Activated CD4-positive, alpha-beta T cell treated with anti-CD3 and anti-CD28 coated beads, Interleukin-2, amount 10 ng/mL, durations not matched to agents 24 days and 14 days (primary cell): ENCODE measurements at places on chromosomes 16 and 17. TPM values are rescaled to one million over a fixed set of nuclear protein-coding genes. Genes with fewer than 3 reads are reported as not detected.

CDH13 gene
- total RNA-seq: not detected in 2 replicates

DRC7 gene
- total RNA-seq: 0.09 TPM in 1 of 2 replicates, not detected in the other

RUSF1 gene
- total RNA-seq: 40.9 and 41.1 TPM in 2 replicates

EVPLL gene
- total RNA-seq: not detected in 2 replicates

OR1F1 gene
- total RNA-seq: not detected in 2 replicates

NXN gene
- total RNA-seq: 0.14 and 0.28 TPM in 2 replicates

RAP1GAP2 gene
- total RNA-seq: 0.79 and 1.5 TPM in 2 replicates

DPEP3 gene
- not detected in 2 replicates for total RNA-seq

ARHGAP23 gene
- total RNA-seq: 0.19 and 0.61 TPM in 2 replicates

CORO6 gene
- total RNA-seq: 5.6 and 6.4 TPM in 2 replicates

ANKRD40 gene
- 47.7 and 49.8 TPM in 2 replicates for total RNA-seq

MYL11 gene
- total RNA-seq: 1.0 and 1.3 TPM in 2 replicates

CDH1 gene
- total RNA-seq: 1.4 and 1.5 TPM in 2 replicates

FBXO39 gene
- total RNA-seq: 0.26 and 0.36 TPM in 2 replicates

TBX4 gene
- not detected in 2 replicates for total RNA-seq

SLC5A2 gene
- total RNA-seq: not detected in 2 replicates

SULT1A4 gene
- 2.7 and 3.1 TPM in 2 replicates for total RNA-seq

ZG16 gene
- total RNA-seq: not detected in 2 replicates

KRT28 gene
- not detected in 2 replicates for total RNA-seq

ADAM11 gene
- total RNA-seq: 0.12 TPM in 2 replicates

ZMYND15 gene
- not detected in 2 replicates for total RNA-seq

LRRC46 gene
- 0.33 and 0.44 TPM in 2 replicates for total RNA-seq
